ENCODE measurements at places on chromosomes 16 and 17.
A peak's percentile ranks its signal among the peaks of the same experiment; 100 is the strongest.

DNA sequence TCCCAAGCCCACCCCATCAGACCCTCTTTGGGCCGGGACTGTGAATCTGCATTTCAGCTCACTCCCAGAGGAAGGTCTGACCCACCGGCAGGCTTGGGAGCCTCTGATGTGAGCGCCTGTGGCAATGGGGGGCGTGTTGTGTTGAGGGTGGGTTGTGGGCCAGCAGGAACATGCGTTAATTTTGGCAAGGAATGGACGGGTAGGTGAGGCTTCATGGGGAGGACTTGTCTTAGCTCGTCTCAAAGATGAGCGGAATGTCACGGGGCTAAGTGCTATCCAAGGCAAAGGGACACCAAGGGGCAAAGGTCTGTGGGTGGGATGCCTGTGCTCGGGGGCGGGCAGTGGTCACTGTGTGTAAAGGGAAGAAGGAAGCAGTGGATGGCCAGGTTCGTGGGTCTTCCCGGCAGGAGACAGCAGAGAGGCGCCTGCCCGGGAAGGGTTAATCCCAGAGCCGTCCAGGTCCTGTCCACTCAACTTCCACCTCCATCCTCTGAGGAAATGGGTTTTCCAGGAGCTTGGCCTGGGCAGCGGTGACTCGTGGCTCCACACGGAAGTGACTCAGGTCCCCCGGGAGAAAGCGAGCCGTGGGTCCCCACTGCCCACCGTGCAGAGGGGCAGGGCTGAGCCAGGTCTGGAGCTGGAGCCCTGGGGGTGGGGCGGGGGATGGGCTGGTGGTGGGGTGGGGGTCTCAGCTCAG lies 17.4 kb downstream of the ADGRG1 start:
- no peak for DNase-seq

- DNase-seq, result no peak
These were observed 69.8 kb upstream of the RPH3AL start for GRCh38 chr17:422196-422930.

GRCh38 chr17:50904518-50905459 lies 38.6 kb upstream of the TOB1 start:
- no peak for DNase-seq

DNA sequence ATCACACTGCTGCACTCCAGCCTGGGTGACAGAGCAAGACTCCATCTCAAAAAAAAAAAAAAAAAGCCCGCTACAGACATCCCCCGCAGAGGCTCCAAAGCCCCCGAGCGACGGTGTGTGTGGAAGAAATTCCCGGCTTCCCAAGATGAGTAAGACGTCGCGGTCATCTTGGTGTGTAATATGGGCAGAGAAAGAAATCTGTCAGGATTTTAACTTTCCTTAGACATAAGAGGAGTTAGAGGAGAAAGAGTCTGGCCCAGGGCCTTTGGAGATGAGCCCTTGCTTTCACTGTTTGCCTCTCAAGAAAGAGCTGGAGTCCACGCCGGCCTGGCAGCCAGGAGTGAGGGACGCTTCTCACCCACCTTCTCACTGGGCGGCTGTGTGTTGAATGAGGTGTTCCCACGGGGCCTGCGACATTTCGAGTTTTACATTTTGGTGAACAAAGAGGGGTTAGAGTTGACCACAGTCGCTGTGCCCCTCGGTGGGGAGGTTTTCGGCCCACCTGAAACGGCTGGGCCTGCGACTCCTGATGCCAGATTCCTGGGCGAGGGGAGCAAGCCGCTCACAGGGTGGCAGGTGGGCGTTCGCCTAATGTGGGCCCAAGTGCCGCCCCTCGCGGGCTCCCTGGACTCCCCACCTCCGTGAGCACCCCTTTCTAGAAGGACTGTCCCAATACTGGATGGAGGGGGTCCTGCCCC lies 17.9 kb downstream of the C1QTNF1 start:
- DNase-seq, result no peak

- DNase-seq, result no peak
These were observed 190.1 kb upstream of the TBX2 start for GRCh38 chr17:61209525-61209924.

GRCh38 chr17:42459801-42460281 lies 1.2 kb downstream of the ATP6V0A1 start:
- peak; percentile 35 for DNase-seq

- no peak for DNase-seq
These were observed 444.0 kb downstream of the HS3ST3B1 start for GRCh38 chr17:14744761-14745473.

DNA sequence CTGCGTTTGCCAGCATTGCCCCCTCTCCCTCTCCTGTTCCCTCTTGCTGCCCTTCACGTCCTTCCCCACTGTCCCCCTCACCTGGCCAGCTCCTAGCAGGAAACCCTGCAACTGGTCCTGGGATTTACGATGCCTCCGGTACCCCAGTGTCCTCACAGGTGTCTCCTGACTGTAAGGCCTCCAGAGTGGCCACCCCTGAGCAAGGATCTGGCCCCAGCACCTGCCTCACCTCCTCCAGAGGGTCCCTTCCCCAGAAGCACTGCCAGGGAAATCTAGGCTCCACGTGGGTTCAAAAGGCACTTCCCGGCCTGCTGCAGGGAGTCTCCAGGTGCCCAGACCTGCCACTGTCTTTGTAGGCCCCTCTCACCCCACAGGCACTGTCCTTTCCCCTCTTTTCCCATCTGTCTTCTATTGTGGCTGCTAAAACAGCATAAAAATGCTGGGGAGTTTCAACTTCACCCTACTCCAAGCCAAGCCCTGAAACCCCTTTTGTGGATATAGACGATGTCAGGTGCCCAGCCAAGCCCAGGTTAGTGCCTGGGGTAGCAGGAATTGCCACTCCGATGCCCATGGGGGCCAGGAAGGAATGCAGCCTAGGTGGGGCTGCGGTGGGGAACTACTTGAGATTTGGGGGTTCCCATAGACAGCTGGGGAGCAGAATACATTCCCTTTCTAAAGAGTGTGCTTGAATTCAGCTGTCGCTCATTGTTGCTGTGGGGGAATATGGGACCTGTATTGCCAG lies 25.7 kb downstream of the RAB11FIP4 start:
- DNase-seq, result no peak

GRCh38 chr17:9788601-9789000 lies 2.8 kb downstream of the DHRS7C start:
- DNase-seq, result no peak

DNA sequence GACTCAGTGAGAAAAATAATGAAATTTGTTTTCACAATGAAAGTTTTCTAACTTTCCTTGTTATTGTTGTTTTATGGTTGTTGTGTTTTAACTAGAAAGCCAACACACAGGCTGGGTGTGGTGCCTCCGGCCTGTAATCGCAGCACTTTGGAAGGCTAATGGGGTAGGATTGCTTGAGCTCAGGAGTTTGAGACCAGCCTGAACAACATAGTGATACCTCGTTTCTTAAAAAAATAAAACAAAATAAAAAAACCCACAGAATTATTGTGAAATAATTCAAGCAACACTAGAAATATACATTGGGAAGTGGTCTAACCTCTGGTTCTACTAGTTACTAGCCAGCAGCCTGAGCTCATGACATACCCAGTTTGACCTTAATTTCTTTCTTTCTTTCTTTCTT lies 630 bp downstream of the MILR1 start:
- DNase-seq, result no peak

DNA sequence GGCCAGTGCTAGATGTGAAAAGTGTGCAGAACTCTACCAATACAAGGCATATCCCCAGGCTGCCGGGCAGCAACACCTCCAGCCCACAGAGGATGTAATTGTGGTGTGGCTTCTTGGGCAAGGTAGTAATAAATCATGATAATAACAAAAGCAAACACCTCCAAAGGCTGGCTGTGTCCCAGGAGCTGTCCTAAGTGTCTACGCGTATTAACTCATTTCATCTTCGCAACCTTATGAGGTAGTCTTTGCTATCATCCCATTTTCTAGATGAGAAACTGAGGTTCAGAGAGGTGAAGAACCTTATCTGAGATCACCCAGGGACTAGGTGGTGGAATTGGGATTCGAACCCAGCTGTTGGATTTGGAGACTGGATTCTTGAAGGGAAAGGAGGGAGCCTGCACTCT lies 5.3 kb downstream of the PDK2 start:
- DNase-seq, result no peak

GRCh38 chr17:28570716-28571360 lies 486 bp downstream of the PIGS start:
- DNase-seq, result peak; percentile 45

GRCh38 chr16:80997139-80997798 lies 9.4 kb downstream of the CMC2 start:
- no peak for DNase-seq

DNA sequence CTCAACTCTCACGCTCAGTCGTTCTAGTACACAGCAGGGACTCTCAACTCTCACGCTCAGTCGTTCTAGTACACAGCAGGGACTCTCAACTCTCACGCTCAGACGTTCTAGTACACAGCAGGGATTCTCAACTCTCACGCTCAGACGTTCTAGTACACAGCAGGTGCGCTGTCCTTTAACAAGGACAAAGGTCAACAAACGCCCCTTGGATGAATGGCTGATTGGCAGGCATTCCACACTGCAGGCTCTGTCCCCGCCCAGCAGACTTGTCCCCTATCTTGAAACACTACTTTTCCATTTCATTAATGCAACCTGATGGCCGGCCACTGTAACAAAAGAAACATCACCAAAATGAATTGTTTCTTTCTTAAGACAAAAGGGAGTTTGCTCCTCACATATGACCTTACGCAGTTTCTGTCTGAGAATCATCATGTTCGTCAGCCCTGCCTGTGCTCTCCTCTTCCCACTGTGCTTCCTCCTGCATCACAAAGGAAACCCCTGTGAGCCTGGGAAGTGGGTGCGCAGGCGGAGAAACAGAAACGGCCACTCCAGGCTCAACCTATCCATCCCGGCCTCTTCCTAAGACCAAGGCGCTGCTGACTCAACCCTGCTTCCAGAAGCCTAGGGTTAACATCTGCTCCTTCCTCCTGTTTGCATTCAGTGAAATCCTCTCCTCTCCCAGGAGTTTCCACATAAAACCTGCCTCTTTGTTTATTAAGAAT lies 59.8 kb downstream of the ANKRD11 start:
- no peak for DNase-seq

GRCh38 chr17:7882068-7882467 lies 6.5 kb upstream of the CHD3 start:
- no peak for DNase-seq

DNA sequence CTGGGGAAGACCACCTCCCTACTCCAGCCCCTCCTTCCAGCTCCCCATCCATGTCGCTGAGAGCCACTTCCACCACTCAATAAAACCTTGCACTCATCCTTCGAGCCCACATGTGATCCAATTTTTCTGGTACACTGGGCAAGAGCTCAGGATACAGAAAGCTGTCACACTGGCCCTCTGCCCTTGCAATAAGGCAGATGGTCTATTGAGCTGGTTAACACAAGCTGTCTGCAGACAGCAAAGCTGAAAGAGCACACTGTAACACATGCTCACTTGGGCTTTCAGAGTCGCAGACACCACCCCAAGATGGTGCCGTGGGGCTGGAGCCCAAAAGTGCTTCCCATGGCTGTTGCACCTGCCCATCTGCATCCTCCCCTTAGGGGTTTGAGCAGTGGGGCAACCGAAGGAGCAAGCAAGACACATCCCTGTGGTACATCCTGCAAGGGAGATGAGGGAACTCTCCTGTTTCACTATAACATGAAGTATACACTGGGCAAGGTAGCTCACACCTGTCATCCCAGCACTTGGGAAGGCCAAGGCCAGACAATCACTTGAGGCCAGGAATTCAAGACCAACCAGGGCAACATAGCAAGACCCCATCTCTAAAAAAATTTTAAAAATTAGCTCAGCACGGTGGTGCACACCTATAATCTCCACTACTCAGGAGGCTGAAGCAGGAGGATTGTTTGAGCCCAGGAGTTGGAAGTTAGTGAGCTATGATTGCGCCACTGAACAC lies 52.8 kb upstream of the C17orf78 start:
- no peak for DNase-seq

DNA sequence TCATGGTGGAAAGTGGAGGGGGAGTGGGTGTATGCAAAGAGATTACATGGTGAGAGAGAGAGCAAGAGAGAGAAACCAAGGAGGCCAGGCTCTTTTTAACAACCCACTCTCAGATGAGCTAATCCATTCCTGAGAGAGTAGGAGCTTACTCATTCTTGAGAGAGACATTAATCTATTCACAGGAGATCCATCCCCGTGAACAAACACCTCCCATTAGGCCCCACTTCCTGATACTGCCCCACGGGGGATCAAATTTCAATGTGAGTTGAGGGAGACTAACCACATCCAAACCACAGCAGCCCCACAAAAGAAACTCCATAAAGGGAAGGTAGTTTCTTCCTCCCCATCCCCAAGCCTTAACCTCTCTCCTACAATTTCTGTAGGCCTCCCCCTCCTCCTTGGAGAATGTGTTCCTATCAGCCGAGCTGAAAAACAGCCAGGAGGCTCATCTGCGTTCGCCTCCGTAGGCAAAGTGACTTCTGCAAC lies 450.0 kb downstream of the NPIPA7 start:
- DNase-seq, result no peak
